ENCODE measurements at places on chromosomes 11 and 22.

DNA sequence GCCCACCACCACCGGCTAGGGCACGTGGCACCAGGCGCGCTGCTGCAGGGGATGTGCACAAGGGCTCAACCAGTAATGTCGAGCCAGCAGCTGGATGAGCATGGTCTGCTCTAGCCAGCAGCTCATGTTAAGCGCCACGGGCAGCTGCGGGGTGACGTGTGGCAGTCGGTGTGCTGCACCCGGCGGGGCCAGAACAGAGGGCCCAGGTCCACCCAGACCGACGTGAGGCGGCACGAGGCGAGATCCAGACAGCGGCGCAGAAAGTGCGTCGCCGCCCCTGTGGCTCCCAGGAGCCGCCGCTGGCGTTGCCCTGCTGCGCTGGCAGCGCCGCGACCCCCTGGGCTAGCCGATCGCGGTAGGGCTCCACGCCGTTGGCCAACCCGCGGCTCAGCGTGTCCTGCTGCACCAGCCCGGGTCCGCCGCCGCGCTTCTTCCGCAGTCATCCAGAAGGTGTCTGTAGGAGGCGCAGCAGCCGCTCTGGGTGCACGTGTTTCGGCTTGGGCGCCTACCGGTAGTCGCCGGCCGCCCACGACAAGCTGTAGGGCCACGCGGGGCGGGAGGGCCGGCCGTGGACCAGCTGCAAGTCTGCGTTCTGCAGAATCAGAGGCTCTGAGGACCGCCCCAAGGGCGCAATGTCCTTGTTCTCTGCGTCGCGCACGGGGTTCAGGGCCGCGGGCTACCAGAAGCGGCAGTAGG lies 4.6 kb upstream of the GALR3 start:
- DNase-seq, result peak; percentile 84

GRCh38 chr11:122746050-122746478 lies 90.5 kb downstream of the UBASH3B start:
- DNase-seq, result peak; percentile 67

GRCh38 chr22:27456696-27457503 lies 344.7 kb downstream of the MN1 start:
- no peak for DNase-seq

DNA sequence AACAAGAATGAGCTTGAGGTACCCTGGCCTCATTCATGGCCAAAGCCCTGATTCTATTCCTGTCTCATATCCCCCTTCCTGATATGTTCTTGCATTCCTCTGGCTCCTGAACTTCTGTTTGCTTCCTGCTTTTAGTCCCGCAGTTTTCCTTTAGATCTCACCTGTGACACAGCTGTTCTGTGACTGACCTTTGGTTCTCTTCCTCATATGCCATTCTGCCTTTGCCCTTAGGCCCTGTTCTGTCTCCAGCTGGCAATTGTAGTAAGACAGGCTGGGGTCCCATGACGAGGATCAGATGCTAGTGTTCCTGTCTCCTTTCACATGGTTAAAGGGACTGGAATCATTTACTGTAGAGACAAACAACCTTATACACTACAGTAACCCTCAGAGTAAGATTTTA lies 59.0 kb upstream of the PDE3B start:
- no peak for DNase-seq

GRCh38 chr11:121112498-121113455 lies 11.7 kb downstream of the TECTA start:
- no peak for DNase-seq
